ENCODE measurements at places on chromosomes 7 and 10.
A peak's percentile ranks its signal among the peaks of the same experiment; 100 is the strongest.

- DNase-seq: no peak
Measured at GRCh38 chr7:42590771-42591310, 321.0 kb downstream of the C7orf25 start.

GRCh38 chr7:52486267-52486666 lies 549.2 kb upstream of the POM121L12 start:
- no peak for DNase-seq

GRCh38 chr7:27161721-27162560 lies 3.4 kb downstream of the HOXA9 start:
- no peak for DNase-seq

- DNase-seq: no peak
Measured at GRCh38 chr10:43109671-43110249, 28.5 kb upstream of the CSGALNACT2 start.

- DNase-seq: no peak
Measured at GRCh38 chr10:128466831-128467371, 340.7 kb upstream of the MKI67 start.

- no peak for DNase-seq
Measured at GRCh38 chr10:19936289-19936688, 120.1 kb downstream of the PLXDC2 start.

- DNase-seq: no peak
Measured at GRCh38 chr10:95475003-95475383, 86.2 kb downstream of the SORBS1 start.

GRCh38 chr7:73904219-73905137 lies 43.5 kb downstream of the TMEM270 start:
- peak; percentile 15 for DNase-seq

- no peak for DNase-seq
Measured at GRCh38 chr10:10164848-10165247, 852.8 kb upstream of the CELF2 start.

DNA sequence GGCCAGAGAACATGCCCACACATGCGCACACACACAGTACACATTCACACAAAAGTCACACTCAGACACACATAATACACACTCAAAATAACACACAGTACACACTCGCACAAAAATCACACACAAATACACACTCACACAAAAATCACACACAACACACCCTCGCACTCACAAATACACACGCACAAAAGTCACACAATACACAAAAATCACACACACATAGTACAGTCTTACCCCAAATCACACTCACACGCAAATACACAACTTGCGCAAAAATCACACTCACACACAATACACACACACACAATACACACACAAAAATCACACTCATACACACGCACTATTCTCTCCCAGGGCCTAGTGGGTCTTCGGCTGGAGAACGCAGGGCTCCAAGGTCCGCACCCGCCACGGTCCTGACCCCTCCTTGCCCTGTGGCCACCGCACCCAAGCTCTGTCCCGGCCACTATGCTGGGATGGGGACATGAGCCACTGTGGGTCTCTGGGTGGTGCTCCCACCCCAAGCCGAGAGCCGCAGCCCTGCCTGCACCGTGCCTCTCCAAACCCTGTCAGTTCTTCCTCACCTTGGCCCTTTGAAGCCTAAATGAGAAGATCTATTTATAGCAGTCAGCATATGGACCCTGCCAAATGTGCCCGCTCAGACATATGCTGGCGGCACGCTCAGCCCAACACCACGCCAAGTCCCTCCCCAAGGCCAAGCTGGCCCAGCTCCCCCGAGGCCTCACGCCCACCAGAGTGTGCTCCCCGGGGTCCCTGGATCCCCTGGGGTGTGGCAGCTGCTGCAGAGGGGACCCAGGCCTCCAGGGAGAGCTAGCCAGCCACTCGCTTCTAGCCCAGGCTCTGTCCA lies 55.9 kb downstream of the ELFN1 start:
- no peak for DNase-seq

DNA sequence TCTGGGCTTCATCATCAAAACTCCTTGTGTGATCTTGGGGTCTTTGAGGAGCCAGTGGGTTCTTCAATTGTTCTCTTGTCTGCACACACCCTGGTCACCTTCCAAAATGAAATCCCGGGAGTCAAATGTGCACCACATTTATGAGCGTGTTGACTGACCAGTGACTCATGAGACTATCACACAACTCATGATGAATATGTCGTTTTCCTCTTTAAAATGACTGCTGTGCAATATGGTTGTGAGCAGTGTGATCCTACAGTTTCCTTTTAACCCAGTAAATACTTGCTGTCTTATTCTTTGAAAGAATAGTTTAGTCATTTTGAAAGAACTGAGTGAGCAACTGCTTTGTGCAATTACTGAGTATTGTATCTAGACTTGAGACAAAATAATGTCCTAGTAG lies 149.2 kb downstream of the DYNC1I1 start:
- no peak for DNase-seq

DNA sequence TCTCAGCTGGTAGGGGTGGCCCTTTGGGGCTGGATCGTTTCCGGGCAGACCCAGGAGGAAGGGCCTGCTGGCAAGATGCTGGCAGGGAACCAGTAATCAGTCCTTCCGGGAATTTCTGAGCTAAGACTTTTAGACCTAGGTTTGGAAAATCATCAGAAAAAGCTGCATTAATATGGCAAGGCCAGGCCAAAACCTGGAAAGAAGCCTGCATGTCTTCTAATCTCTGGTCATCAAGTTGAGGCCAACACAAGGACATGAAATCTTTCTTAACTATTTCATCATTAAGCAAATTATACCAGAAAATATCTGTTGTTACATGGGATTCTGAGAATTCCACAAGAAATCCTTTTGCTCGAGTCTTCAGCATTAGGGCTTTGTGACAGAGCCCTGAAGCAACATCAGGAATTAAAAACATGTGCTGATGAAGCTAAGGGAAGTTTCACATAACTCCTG lies 19.9 kb downstream of the CPA1 start:
- no peak for DNase-seq

GRCh38 chr10:9209105-9209798 lies 1154.8 kb downstream of the GATA3 start:
- peak; percentile 14 for DNase-seq

DNA sequence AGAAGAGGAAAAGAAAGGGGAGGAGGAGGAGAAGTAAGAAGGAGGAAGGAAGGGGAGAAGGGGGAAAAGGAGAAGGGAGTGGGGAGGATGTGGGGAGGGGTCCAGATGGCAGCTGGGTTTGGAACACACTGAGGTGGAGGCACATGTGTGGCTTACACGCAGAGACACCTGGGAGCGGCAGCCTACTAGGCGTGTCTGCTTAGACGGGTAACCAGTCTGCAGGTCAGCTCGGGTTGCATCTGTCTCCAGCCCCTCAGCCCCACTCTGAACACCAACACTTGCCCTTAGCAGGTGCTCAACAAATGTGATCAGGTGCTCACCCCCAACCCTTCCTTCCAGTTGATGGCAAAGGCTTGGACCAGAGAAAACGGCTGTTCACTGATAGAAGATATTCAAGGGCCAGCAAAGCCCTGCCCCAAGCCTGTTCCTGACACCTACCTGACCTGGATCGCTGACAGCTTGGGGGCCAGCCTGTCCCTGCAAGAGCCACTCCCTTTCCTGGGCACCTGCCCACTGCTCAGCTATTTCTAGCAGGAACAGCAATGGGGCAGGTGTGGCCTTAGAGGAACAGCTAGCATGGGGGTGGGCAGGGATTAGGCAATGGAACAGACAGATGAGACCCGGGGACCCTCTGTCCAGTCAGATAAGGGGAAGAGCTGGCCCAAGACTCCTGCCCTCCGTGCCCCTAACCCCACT lies 70.5 kb downstream of the SH3PXD2A start:
- DNase-seq: no peak

Measured in anterior cingulate cortex (tissue), 58 donors.